ENCODE measurements at places on chromosomes 11 and 22.

- no peak for DNase-seq
Observed at GRCh38 chr22:38177926-38178604, 3.6 kb downstream of the PLA2G6 start.

- no peak for DNase-seq
Observed at GRCh38 chr11:14308114-14308896, 50.7 kb downstream of the RRAS2 start.

- no peak for DNase-seq
Observed at GRCh38 chr22:31637447-31637890, 24.5 kb downstream of the PISD start.

GRCh38 chr22:20244691-20245576, 23.2 kb downstream of the RTN4R start:
- no peak for DNase-seq

DNA sequence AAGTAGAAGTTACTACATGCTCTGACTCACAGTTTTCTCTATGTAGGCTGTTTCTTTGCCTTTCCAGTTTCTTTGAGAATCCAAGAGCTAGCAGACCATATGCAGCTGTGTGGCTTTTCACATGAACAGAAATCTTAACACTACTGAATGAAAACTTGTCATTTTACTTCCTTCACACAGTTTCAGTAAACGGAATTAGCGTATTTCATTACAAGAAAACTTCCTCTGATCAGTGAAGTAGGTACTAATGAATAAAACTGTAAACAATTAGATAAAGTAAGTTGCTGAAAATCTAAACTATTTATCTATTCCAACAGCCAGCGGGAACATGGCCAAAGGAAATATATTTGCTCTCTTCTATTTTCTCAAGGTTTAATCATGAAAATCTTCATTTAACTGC, 953.2 kb downstream of the LRRC4C start:
- DNase-seq = no peak

GRCh38 chr11:128872594-128872993, 5.5 kb upstream of the KCNJ1 start:
- no peak for DNase-seq

DNA sequence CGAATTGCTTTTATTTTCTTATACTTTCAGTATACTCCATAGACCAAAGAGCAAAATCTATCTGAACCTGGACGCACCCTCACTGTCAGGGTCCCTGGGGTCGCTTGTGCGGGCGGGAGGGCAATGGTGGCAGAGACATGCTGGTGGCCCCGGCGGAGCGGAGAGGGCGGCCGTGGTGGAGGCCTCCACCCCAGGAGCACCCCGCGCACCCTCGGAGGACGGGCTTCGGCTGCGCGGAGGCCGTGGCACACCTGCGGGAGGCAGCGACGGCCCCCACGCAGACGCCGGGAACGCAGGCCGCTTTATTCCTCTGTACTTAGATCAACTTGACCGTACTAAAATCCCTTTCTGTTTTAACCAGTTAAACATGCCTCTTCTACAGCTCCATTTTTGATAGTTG, 1077.4 kb downstream of the BRD1 start:
- DNase-seq = no peak

DNA sequence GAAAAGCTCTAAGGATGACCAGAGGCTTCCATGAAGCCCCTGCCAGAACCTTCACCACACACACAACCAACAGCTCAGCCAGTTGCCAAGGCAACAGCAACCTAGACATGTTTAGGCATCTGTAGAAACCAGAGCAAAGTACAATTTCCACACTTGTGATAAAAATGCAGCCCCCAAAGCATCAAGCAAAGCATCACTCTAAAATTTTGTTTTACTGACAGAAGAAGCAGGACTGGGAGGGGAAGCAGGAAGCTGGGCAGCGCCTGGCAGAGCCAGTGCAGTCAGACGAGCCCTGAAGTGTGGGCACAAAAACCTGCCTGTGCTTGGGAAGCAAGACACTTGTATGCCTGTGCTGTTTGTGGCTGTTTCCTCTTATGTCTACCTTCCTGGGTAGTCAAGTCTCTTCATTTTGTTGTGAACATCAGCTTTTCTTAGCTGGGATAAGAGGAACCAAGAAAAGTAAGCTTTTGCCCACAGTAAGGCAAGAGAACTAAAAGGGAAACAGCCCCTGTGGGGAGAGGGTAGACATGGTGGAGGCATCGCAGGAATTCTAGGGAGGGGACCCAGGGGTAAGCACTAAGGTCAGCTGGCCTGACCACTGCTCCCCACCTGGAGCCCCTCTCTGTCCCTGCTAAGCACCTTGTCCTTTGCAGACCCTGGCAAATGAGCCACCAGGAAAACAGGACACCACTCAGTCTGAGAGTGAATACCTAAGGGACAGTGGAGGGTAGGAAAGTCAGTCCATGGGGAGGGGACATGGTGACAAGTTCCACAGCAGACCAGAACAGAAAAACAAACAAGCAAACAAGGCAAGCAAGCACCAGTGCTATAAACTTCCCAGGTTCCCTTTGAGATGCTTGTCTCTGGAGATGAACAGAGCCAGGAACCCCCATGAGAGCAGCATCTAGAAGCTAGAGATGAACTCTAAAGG, 13.4 kb downstream of the PACSIN2 start:
- no peak for DNase-seq

GRCh38 chr22:39815932-39816331, 77.6 kb downstream of the ENTHD1 start:
- no peak for DNase-seq

GRCh38 chr11:61447601-61448551, 18.0 kb downstream of the SDHAF2 start:
- DNase-seq = no peak

DNA sequence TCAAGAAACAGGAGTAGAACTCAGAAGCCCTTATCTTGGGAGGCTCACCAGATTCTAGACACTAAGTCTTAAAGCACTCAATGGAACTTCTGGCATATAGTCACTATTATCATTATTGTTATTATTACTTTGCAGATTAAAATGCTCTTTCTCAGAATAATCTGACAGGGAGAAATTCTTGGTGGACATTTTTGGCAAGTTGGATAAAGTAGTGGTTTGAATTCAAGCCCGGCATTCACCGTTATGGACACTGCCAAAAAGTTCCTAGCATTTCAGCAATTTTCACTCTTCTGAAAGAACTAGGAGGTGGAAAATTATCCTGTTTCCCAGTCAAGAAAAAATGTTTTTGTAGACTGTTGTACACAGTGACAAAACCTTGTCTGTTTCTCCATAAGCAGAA, 179.6 kb upstream of the ISX start:
- DNase-seq = no peak

DNA sequence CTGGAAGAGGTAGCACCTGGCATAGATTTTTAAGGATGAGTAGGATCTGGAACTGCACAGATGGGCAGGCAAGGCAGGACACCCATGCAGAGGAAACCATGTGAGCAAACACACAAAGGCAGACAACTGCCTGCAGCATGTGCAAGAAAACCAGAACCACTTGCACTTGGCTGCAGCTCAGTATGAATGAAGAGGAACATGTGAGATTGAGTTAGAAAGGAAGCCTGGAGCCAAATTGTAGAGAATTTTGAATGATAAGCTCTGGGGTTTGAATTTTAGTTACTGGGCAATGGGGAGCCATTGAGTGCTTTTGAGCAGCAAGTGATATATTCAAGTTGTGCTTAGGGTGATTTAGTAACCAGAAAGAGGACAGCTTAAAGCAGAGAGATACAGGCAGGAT, 583.4 kb downstream of the SOX6 start:
- no peak for DNase-seq

DNA sequence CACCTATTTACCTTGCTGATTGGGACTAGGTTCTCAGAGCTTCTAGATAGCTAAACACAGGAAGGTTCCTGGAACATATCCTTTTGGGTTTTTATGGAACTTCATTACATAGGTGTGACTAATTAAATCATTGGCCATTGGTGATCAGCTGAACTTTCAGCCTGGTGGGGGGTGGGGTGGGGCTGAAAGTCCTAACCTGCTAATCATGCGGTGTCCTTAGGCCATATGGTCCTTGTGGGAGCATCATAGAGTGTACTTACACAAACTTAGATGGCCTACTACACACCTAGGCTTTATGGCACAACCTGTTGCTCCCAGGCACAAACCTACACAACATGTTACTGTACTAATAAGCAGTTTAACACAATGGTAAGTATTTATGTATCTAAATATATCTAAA, 8.6 kb upstream of the SELENOH start:
- DNase-seq = no peak

DNA sequence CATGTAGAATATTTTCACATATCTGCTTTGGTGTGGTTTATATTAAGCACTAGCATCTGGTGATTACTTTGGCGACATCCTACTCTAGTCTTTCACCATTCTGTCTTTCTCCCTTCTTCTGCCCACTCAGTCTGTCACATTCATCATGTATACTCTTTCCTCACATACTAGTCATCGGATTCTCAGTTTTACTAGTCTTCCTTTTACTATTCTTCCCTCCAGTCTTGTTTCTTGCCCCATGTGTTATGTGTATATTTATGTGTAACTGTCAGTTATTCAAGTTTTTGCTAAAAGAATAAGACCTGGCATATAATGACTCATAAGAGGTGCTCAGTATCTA, 4.6 kb upstream of the DIXDC1 start:
- peak; percentile 46 for DNase-seq

DNA sequence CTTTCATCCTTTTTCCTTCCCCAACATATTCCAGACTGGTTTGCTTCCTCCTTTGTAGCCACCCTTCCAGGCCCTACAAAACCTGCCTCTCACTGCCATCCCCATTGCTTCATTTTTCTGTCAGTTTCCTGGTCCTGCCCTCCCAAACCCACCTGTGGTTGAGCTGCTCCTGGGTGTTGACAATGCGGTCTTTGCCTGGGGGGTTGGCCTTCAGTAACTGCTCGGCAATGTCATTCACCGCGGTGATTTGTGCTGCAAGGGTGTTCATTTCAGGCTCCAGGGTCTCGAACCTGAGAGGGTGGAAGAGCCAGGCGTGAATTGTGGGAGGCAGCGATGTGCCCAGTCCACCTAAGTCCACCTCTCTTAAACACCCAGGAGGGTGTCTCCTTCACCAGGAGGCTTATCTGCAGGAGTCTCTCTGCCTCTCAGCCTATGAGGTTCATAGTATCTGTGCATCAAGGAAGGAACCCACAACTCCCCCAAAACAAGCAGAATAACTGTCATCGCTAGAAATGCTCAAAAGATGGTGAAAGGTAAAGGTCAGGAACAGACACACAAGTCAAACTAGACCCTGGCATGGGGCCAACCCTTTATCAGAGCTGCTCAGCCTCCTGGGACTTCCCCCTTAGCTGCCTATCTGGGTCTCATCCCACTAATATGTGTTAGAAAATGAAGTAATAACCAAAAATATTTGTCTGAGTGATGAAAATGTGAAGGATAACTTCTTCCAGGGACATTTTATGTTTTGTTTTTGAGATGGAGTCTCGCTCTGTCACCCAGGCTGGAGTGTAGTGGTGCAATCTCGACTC, 23.9 kb upstream of the RBM4B start:
- no peak for DNase-seq

DNA sequence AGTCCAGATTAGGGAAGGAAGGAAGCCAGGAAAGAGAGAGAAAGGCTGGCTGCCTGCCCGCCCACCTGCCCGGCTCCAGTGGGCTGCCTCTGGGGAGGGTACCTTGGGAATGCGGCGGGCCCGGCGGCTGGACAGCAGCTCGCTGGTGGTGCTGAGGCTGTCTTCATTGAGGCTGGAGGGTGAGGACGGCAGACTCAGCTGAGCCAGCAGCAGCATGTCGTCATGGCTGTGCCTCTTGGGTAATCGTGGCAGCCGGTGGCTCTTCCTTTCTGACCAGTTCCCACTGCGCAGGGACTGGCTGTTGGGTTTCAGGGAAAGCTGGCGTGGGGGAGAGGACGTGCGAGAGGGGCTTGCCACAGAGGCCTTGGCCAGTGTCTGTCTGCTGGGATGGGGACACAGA, 32.9 kb downstream of the RPL27A start:
- no peak for DNase-seq

DNA sequence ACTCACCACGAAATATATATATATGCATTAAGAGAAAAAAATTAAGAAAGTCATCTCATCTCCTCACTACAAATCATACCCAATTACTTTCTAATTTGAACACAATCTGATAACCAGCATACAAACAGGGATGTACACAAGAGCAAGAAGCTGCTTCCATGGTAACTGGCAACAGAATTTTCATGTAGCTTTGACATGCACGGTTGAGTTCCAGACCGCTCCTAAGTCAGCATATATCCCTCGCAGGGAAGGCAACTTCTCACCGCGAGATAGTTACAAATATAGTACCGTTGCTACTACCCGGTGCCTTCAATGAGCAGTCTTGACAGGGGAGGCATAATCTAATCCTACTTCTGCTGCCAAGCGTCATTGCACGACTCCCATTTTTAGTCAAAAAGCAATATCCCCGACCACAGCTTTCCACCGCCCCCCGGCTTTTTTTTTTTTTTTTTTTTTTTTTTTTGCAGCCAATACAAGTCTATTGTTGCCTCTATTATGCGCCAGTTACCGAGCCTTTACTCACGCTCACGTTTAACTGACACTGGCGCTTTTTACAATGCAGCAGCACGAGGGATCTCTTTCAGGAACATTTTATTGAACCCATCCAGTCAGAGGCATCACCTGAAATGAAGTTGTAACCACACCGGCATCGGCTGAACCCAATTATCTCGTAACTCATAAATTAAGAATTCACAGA, 2.2 kb downstream of the CADM1 start:
- DNase-seq = no peak

GRCh38 chr11:60251485-60252212, 8.7 kb upstream of the MS4A4E start:
- no peak for DNase-seq

DNA sequence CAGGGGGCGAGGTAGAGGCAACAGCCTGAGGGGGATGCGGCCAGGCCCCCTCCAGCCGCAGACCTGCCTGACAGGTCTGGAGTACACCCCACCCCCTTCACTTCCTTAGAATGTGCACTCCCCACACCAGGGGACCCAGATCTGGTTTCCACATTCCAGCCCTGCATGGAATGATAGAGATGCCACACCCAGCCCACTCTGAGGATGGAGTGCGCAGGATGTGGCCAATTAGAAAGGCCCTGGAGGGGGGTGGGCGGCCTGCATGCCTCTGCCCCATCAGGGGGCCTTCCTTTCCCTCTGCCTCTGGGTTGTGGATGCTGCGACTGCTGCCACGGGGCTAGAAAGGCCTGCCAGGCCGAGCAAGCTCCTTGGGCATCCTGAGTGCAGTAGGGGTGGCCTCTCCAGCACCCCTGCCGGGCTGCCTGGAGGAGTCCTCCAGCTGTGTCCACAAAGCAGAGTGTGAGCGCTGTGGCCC, 28.2 kb upstream of the MGAT3 start:
- DNase-seq = no peak

DNA sequence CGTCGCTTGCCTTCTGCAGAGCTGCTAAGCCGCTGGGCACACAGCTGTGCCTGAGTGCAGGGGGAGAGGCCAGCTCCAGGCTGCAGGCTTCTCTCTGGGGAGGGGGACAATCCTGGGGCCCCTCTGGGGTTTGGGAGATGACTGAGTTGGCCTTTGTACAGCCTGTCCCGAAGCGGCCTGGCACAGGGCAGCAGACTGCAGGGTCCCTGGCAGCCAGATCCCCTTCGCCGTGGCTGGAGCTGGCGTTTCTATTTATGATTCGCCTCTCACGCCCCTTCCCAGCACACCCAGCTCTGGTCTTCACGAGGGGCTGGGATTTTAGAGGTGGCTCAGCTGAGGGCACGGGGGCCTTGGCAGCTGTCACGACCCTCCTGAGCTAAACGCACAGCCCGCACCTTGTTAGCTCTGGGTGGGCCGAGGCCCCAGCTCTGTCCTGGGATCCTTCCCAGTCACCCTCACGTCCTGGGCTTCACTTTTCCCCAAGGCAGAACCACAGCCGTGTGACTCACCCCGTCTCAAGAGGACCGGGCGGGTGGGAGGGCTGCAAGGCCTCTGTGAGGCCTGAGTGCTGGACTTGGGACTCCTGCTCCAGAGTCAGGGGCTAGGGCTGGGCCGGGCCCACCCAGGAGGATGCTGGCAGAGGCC, 18.4 kb downstream of the OSBPL5 start:
- DNase-seq = no peak

GRCh38 chr11:61362542-61362875, 335 bp downstream of the TMEM138 start:
- peak; percentile 32 for DNase-seq
